Bronchial epithelial cell (primary cell): ENCODE measurements at places on chromosomes 7 and 10.
A peak's percentile ranks its signal among the peaks of the same experiment; 100 is the strongest.

GRCh38 chr7:6090738-6091505 lies 59.7 kb downstream of the ANKRD61 start:
- DNase-seq, result no peak

GRCh38 chr10:4243651-4244050 lies 458.6 kb upstream of the KLF6 start:
- DNase-seq, result peak; percentile 97

DNA sequence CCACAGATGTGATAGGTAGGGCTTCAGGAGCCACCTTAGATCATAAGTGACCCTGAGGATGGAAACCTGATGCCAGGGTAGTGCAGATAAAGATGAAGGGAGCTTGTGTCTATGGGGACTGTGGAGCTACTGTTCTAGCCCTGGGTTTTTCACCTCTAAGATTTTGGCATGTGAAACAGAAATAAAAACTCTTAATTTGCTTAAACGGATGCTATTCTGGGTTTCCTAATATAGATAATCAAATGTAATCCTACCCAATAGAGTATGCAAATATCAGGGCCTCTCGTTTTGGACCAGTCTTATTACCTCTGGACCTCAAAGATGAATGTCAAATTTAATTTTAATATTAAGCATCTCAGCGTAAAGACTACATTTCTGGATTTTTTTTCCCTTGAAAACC lies 49.3 kb downstream of the ABCB4 start:
- no peak for DNase-seq

DNA sequence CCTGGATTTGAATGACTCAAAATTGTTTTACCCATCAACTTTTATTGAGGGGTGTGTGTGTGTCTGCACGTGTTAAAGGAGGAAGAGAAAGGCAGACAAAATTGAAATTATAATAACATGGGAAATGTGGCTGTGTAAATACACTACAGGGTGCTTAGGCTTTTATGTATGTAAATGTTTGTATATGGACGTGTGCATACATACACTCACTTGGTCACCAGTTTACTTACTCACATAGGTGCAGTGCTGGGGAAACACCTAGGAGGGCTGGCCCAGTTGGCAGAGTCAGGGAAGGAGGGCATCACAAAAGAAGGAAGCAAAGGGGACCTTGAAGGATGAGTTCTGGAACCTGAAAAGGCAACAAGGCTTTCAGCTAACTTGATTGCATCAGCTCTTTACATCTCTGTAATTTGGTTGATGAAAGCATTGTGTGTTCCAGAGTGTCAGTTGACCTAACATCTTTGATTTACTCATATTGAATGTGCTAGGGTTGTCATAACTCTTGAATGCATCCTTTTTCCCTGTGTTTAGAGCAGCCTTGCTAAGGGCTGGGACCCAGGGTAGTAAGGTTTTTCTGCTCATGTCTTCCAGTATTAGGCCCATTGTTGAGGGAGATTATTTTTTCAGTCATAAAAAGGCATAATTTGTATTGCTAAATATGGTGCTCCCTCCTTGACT lies 10.2 kb downstream of the WDR11 start:
- DNase-seq, result no peak

- peak; percentile 76 for DNase-seq
Measured at GRCh38 chr7:22587322-22587721, 87.3 kb upstream of the STEAP1B start.

- DNase-seq, result no peak
Measured at GRCh38 chr7:73622527-73622908, 1.8 kb downstream of the MLXIPL start.

- DNase-seq, result no peak
Measured at GRCh38 chr7:128833946-128834325, 3.7 kb downstream of the FLNC start.

GRCh38 chr10:32060347-32060746 lies 4.1 kb upstream of the KIF5B start:
- no peak for DNase-seq

DNA sequence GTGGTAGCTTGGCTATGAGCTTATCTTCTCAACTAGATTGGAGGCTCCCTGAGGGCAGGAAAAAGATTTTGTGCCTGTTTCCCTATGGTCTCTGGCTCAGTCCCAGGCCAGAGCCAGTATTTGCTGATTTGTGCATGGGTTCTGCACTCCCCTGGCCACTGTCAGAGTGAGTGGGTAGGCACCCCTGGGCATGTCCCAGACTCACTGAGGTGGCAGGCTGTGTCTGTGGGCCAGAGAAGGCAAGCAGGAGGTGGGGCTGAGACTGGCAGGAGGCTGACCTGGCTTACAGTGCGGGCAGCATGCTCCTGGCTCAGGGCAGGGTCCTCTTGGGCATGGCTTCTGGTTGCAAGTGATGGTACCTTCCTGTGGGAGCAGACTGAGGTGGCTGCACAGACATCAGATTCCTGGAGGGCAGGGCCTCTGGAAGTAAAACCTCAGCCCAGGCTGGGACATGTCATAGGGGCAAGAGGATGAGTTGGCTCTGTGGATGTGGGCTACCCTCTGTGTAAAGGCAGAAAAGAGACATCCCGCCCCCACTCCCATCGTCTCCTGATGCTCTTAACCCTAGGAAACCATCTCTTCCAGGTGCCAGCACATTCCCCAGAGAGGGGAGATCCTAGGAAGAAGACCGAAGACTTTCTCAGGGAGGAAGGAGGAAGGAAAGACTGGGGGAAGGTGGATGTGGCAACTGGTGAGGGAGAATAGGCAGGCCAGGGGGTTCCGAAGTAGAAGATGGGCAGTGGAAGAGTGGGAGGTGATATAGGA lies 4.3 kb downstream of the KCP start:
- DNase-seq, result no peak

GRCh38 chr7:1156782-1157535 lies 3.0 kb downstream of the ZFAND2A start:
- peak; percentile 47 for DNase-seq

DNA sequence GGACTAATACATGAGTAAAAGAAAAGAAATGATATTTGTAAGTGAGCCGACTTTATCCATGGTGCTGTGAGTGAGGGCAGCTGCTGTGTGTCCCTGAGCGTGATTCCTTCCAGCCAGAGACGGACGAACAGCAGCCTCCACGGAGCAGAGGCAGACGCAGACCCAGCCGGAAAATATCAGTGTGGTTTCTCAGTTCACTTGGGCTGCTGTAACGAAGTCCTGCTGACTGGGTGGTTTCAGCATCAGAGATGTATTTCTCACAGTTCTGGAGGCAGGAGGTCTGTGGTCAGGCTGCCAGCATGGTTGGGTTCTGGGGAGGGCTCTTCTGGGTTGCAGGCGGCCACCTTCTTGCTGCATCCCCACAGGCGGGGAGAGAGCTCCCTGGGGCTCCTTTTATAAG lies 375.6 kb downstream of the GLRX3 start:
- no peak for DNase-seq

GRCh38 chr10:132722394-132723329 lies 63.3 kb downstream of the NKX6-2 start:
- no peak for DNase-seq
